Osteoblast (primary cell): ENCODE measurements at places on chromosomes 16 and 17. TPM values are rescaled to one million over a fixed set of nuclear protein-coding genes. Genes with fewer than 3 reads are reported as not detected.

DNA sequence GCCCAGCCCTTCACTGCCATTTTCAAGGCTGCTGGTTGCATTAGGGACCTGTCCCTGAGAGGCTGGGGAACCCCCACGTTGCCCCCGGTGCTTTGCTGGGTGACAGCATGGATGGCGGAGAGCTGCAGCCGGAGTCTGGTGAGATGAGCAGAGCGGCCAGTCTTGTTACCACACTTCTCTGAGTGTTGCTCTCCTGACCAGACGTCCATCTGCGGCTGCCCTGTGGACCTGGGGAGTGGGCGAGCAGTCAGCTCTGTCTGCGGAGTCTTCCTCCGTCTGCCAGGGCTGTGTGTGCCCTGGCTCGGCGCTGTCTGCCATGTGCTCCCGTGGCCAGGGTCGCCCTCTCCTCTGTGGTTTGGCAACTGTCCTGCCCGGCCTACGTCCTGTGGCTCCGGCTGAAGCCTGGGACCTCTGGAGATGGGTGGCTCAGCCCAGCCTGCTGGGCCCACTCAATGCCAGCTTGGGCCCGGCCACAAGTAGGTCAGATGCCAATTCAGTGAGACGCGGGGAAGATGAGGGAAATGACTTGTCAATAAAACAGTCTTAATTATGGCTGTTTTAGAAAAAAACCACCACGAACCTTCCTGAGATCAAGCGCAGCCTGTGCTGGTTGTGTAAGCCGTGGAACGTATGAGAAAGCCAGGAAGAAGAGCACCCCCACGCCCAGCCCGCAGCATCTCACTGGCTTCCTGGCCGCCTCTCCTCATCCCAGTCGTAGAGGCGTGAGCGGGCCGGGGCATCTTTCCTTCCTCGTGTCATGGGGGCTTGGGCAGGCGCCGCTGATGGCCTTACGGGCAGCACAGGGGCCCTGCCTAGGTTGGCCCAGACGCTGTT is 7.9 kb downstream of the KCTD5 start:
- peak; percentile 95 for DNase-seq

DNA sequence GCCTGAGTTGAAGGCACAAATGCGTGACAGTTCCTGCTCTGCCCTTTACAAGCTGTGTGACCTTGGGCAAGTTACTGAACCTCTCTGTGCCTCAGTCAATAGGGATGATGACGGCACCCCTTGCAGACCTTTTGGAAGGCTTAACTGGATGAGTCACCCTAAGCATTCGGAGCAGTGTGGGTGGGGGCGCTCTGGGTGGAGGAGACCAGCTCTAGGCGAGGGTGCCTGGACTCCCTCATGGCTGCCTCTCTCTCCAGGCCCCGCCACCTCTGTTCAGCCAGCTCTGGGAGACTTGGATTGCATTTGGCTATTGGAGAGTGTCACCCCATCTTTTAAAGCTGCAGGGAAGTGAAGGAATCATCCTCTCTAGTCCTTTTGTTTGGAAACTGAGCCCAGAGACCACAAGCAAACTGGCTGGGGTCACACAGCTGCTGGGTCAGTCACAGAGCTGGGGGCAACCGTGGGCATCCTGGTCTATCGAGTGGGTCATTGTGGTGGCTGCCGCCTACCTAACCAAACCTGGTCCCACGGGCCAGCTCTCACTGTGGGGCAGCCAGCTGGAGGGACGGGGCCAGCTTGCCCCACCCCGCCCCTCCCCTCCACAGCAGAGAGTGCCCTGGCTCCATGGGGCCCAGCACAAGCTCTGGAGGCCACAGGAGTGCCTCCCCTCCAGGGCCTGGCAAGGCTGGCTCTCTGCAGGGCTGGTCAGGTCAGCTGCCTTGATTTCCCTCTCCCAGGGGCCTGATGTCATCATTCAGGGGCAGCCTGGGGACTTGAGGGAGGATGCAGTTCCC is 20.2 kb upstream of the GSE1 start:
- DNase-seq, result peak; percentile 96

GRCh38 chr16:72299684-72300243 is 127.8 kb upstream of the PMFBP1 start:
- no peak for DNase-seq

DNA sequence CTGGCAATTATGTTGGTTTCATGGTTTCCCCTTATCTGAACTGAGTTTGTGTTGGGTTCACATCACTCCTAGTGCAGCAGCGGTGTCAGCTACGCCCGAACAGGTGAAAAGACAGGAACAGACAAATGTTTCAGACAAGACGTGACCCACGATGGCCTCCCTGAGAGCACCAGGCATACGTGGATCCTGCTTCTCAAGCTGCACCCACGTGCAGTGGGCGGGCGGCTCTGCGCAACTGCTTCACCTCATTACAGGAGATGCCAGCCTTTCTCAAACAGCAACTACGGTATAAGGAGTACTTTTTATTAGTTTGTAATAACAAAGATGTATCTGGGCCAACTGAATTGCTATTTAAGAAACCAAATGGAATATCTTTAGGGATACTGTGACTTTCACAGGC is 32.8 kb upstream of the SLC38A8 start:
- DNase-seq, result no peak

GRCh38 chr17:44086364-44087311 is 16.1 kb downstream of the G6PC3 start:
- DNase-seq, result peak; percentile 99

DNA sequence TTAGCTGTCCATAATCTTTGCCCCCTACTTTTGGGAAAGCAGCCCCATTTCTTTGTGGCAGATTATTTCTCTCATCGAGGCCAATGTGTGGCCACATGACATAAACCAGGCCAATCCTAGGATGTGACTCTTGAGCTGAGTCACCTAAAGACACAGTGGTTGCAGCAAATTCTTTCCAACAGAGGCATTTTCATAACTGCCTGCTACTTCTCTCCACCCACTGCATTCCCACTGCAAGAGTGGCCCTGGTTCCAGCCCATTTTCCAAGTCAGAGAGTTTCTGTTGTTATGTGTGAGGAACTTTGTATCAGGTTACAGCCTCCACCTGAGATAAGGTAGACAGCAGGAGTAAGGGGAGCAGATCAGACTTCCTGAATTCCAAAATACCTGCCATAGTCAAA is 195.2 kb downstream of the RGS9 start:
- DNase-seq, result peak; percentile 69

DNA sequence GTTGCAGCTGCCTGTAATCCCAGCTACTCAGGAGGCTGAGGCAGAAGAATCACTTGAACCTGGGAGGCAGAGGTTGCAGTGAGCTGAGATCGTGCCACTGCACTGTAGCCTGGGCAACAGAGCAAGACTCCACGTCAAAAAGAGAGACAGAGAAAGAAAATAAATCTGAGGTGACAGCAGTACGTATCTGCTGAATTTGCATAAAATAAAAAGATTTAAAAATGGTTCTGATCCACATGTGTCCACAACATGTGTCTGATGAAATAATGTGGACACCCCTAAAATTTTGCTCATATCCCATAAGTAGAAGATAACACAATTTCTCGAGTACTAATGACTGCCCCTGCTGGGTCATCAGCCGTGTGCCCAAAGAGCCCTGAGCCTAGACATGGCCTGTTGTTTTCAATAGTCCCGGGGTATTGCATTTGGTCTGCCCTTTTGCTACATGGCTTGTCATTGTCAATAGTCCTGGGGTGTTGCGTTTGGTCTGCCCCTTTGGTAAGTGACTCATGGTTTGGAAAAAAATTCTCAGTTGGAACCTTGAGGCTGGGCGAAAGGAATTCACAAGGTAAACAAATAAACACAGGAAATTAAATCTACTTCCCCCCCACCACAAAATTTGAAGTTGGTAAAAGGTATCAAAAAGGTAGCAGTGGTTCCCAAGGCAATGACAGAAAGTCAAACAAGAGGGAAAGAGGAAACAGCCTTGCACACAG is 434.6 kb upstream of the MAF start:
- no peak for DNase-seq

GRCh38 chr16:61364990-61365389 is 671.2 kb downstream of the CDH8 start:
- DNase-seq, result no peak

GRCh38 chr16:2979669-2980226 is 498 bp downstream of the PKMYT1 start:
- DNase-seq, result peak; percentile 90

Gene CCL7
- 0.29 and 0.36 TPM in 2 replicates for total RNA-seq
